T-helper 9 cell (primary cell): ENCODE measurements at places on chromosomes 7 and 10.

- DNase-seq: no peak
These were observed 172.5 kb downstream of the EGFR start for GRCh38 chr7:55191161-55191925.

DNA sequence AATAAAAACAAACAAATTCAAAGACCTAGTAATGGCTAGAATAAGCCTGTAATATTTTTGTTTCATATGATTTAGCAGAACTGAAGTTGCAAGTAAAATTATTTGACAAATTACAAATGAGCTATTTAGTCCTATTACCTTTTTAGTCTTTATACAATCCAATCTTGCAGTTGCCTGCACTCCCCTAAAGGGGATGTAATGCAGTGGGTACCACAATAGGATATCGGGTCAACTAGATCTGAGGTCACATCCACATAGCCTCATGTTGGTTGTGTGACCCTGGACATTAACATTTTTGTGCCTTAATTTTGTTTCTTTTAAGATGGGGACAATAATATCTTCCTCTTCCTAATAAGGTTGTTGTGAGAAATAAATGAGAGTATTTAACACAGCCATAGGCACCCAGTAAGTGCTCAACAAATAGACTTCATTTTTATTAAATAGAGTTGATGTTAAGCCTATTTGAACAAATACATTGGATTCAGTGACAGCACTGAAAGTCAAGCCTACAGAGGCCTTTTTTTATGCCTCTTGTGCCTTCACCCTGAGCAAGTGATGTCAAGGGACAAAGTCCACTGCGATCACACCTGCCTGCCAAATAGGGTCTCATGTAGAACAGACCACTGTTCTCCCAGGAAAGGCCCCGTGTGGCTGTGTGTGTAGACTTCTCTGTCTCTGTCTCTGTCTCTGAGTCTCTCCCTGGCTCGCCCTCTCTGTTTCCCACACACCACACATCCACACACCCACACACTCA is 124.8 kb downstream of the EVX1 start:
- no peak for DNase-seq

DNA sequence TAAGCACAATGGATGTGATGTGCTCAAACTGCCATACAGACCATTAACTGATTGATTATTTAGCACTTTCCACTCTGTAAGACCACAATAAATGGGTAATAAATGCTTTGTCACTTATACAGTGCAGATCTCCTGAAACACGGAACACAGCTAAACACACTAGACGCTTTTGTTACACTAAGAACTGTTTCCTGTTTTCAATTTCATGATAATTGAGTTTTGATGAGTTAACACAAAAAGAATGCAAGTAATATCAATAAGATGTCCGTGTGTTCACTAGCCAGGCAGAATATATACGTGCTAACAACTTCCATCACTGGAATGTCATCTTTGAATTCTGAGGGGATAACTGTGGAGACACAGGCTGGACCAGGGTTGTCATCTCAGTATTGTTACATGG is 178.8 kb downstream of the SKAP2 start:
- no peak for DNase-seq

- DNase-seq: no peak
These were observed 13.2 kb downstream of the YKT6 start for GRCh38 chr7:44213877-44214388.

- no peak for DNase-seq
These were observed 38.5 kb downstream of the IGF2BP3 start for GRCh38 chr7:23431702-23432199.

GRCh38 chr10:43222210-43222720 is 44.6 kb downstream of the RASGEF1A start:
- no peak for DNase-seq

GRCh38 chr10:130246113-130246512 is 109.9 kb downstream of the GLRX3 start:
- no peak for DNase-seq

- DNase-seq: no peak
These were observed 866 bp downstream of the CNOT4 start for GRCh38 chr7:135508883-135509588.

DNA sequence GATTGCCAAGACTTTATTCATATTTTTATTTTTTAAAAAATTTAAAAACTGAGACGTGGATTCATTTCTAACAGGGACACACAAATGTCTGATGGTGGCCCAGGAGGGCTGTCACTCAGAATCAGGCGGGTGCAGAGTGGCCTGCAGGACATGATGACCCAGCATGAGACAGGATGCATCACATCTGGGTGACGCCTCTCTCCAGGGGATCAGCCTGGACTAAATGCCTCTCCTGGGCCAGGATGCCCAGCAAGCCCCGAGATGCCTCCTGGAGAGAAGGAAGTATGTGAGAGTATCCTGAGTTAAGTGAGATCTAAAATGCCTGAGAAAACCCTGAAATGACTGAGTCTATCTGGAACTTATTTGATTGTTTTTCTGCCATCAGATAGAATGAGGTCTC is 16.9 kb upstream of the MTURN start:
- DNase-seq: no peak

DNA sequence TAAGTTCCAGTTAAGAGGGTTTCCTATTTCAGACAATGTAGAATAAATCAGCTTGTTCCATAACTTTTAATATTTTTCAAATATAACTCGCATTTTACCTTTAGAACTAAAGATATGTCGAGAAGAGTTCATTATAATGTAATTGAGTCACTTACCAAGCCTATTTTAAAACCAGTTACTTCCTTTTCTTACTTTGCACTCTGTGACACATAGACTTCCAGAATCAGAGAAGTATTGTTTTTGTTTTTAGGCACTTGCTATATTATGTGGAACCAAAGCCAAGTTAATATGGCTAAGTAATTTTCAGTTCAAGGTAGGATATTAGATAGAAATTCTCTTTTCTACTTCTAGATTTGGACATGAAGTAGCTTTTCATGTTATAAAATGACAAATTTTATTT is 182.7 kb upstream of the PRPS1L1 start:
- no peak for DNase-seq

- DNase-seq: peak; percentile 10
These were observed 737 bp downstream of the CNNM2 start for GRCh38 chr10:102918817-102919245.

GRCh38 chr10:114288424-114289095 is 49.5 kb downstream of the VWA2 start:
- no peak for DNase-seq

GRCh38 chr10:17682236-17682946 is 38.4 kb downstream of the STAM start:
- DNase-seq: no peak

GRCh38 chr7:137881607-137882260 is 35.0 kb upstream of the DGKI start:
- DNase-seq: no peak

GRCh38 chr7:143362131-143363015 is at the start of gene FAM131B:
Gene FAM131B (minus strand): TSS chr7:143362713. CDS start chr7:143362603, 110 bp downstream.
- DNase-seq: peak; percentile 38

- no peak for DNase-seq
These were observed 84.3 kb upstream of the MPP7 start for GRCh38 chr10:28387140-28387539.

- no peak for DNase-seq
These were observed at the start of gene PPP1R17 for GRCh38 chr7:31687024-31687748. Gene PPP1R17 (plus strand): TSS chr7:31687215. CDS start chr7:31692442, 5,227 bp downstream.

DNA sequence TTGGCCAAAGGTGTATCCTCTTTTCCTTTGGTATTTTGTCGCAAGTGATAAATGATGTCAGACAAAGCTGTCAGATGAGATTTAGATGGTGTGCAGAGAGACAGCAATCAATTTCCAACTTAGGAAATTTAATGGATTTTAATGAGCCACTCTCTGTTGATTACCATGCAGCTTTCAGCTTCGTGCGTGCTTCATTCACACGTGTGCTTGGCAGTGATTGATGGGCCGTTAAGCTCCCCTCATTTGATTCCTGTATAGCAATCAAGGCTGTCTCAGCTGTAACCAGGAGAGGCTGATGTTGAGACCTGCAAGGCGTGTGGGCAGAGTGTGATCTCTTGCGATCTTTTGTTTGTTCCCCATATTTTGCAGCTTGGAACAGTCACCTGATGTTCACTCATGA is 439.6 kb downstream of the CALN1 start:
- DNase-seq: no peak

DNA sequence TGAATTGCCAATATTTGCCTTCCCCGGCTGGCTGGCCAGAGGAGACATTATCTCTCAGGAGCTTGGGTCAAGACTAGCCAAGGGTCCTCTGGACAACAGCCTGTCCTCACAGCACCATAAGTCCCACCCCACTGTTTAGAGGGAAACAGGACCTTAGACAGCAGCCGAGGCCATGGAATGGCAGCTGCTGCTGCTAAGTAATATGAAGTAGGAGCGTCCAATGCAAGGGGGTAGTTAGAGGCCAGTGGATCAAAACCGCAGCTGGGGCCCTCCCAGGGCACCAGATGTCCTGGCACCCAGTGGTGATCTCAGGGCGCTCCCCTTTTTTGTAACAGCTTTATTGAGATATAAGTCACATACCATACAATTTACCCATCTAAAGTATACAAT is 12.9 kb upstream of the KCP start:
- DNase-seq: no peak

DNA sequence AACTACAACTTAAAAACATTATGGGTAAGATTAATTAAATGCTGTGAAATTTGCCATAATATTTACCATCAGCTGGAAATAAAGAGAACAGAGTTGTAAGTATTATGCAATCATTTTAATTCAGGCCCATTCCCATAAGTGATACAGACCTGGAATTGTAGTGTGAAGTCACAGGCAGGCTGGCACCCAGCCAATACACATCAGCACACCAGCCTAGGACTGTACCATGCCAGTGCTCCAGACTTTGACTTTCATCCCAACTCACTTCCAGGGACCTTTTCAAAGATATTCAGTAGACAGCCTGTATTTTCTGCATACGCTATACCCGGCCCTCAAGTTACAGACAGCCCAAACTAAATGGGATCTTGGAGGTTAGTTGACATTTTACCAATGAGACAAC is 143.3 kb downstream of the TES start:
- DNase-seq: no peak

DNA sequence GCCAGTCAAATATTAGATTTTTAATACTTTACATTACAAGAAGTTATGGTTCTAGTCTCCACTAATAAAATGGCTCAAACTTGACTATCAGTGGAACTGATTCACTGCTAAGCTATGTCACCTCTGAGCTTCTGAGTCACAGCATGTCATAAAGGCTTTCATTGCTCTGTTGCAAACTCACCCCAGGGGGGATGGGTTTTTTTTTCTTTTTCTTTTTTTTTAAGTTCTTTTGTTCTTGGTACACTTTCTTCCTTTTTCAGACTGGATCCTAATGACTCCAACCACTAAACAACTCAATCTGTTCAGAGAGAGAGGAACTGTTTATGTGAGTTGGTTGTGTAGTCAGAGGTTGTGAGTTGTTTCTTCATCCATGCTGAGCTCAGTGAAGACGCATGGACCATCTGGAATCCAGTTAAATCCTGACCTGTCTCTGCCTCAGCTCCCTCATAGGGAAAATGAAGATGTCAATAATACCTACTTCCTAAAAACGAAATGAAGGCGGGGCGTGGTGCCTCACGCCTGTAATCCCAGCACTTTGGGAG is 11.0 kb downstream of the MYOF start:
- no peak for DNase-seq

- no peak for DNase-seq
These were observed 517.4 kb downstream of the CCSER2 start for GRCh38 chr10:84845628-84846261.

DNA sequence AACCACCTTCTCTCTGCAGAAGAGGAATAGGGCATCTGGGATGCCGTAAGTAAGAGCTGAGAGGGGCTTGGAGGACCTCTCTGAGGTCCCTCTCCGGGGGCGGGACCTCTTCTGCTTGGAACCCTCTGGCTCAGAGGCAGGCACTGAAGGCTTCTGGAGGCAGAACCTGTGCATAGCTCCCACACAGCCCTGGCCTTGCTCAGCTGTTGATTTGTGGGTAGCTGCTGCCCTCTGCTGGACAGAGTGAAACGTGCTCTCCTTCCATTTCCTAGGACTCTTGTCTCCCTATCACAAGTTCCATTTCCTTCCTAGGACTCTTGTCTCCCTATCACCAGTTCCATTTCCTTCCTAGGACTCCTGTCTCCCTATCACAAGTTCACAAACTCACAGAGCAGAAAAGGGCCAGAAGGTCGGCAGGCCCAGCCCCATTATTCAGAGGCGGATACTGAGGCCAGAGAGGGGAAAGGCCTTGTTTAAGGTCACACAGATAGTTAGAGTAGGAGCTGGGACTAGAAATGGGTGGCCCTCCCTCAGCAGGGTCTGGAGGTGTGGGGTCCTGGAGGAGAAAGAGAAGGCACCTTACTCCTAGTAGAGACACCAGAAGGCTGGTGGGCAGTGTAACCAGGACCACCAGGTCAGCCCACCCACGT is 30.3 kb upstream of the GARS1 start:
- DNase-seq: peak; percentile 67

GRCh38 chr10:23693501-23693901 is 254.6 kb downstream of the OTUD1 start:
- DNase-seq: no peak

DNA sequence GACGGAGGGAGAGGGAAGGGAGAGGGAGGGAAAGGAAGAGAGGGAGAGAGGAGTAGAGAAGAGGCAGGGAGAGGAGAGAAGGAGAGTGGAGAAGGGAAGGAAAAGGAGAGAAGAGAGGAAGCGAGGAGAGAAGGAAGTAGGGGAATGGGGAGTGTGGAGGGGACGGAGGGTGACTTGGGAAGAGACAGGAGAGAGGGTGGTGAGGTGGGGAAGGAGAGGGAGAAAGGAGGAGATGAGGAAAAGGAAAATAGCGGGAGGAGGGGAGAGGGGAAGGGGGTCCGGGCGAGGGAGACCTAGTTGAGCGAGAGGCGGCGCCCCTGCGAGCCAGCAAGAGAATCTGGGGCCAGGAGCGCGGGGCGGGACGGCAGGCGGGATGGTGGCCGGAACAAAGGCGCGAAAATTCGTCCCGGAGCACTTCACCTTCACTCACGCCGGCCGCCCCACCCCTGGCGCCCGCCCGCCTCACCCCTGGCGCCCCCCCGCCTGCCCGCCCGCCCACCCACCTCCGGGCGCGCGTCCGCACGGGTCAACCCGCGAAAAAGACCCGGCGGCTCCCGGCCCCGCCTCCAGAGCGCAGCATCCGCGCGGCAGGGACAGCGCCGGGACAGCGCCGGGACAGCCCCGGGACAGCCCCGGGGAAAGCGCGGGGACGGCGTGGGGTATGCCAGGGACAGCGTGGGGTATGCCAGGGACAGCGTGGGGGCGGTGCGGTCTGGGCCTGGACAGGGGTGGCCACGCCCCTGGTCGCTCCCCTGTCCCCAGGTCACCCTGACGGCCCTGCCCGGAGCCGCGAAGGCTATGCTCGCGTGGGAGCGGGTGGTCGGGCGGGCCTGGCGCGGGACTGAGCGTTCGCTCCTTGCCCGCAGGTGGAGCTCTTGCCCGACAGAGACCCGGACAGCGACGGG is 4.2 kb downstream of the VSTM2A start:
- no peak for DNase-seq

DNA sequence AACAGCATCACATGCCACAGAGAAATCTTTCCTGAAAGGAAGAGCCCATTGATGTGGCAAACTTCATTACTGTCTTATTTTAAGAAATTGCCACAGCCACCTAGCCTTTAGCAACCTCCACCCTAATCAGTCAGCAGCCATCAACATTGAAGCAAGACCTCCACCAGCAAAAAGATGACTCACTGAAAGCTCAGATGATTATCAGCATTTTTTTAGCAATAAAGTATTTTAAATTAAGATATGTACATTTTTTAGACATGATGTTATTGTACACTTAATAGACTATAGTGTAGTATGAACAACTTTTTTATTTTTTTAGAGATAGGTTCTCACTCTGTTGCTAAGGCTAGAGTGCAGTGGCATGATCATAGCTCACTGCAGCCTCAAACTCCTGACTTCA is 14.8 kb downstream of the STEAP1B start:
- no peak for DNase-seq
